ENCODE measurements at places on chromosomes 6 and 20.

- no peak for DNase-seq
Observed at GRCh38 chr6:128509709-128510108, 10.7 kb downstream of the PTPRK start.

DNA sequence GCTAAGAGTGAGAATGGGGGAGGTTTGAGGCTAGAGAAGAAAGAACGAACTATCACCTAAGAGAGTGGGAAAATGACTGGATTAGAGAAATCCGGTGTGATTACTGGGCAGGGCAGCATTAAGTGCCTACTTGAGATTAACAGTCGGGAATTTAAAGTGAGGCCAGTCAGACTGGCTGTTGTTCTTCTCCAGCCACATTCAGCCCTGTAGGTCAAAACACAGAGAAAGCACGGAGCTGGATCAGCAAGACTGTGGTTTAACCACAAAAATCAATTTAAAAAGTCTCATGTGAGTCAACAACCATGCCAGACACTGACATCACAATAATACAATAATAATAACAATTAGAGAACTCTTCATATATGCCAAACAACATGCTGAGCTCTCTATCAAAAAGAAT, 301.9 kb upstream of the SGK1 start:
- DNase-seq = peak; percentile 76

- no peak for DNase-seq
Observed at GRCh38 chr6:133551436-133551835, 310.3 kb downstream of the EYA4 start.

- DNase-seq = peak; percentile 87
Observed at GRCh38 chr6:158654960-158655489, 5.2 kb downstream of the SYTL3 start.

DNA sequence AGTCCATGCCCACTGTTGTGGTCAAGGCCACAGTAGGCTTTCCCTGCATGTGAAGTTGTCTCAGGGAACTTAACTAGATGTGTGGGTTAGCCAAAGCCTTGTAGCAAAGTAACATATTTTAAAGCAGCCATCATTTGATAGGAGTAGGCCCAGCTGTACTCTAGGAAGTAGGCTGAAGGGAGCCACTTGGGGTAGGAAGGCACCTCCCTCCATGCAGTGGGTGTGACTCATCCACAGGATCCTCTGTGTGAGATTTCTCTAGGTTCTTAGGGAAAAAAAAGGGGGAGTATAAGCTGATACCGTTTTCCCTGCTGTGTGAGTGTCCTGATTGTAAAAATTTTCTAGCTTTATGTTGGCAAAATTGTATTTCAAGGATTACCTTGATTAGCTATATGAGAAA, 44.7 kb downstream of the VAPB start:
- peak; percentile 74 for DNase-seq

GRCh38 chr20:59352990-59353389, 52.6 kb downstream of the EDN3 start:
- no peak for DNase-seq
